GM13977 (cell line): ENCODE measurements at places on chromosomes 5 and 9.

GRCh38 chr5:74632947-74633356 lies 7.6 kb downstream of the ENC1 start:
- DNase-seq: no peak

DNA sequence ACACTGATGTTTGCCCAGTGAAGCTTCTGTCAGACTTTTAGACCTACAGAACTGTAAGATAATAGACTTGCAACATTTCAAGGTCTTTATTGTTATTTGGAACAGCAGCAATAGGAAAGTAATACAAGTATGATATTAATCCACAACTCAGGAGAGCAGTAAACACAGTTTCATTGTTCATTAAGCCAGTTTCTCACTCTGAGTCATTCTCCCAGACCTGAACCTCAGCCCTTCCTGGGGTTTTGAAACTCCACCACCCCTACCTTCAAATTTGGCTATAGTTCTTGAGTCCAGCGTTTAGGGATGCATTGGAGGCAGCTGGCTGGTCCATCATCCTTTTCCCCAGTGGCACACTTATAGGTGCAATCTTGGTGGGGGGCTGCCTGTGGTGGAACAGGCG lies 203.2 kb downstream of the RAB3C start:
- DNase-seq: no peak

GRCh38 chr5:124949862-124950261 lies 203.4 kb upstream of the ZNF608 start:
- no peak for DNase-seq

DNA sequence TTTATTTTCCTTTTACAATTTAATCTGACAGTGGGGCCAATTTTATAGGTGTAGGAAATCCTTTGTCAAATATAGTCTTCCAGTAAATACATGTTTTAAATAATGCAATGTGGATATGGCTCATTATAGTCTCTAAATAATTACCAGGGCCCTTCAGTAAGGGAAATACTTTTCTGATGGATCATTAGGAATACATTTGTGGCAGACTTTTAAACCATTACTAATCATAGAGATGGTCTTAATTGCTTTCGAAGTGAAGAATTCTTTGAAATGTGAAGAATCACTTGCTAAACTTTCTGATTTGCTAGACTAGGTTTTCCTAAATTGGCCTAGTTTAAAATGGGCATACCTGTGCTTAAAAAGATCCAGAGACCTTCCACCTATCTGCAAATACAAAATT lies 105.6 kb upstream of the ELL2 start:
- DNase-seq: no peak

GRCh38 chr5:64637837-64638443 lies 52.4 kb upstream of the SHISAL2B start:
- DNase-seq: no peak

GRCh38 chr9:6924149-6924548 lies 166.4 kb downstream of the KDM4C start:
- no peak for DNase-seq

- DNase-seq: peak; percentile 59
Measured at GRCh38 chr9:137407590-137408300, 15.2 kb downstream of the EXD3 start.

DNA sequence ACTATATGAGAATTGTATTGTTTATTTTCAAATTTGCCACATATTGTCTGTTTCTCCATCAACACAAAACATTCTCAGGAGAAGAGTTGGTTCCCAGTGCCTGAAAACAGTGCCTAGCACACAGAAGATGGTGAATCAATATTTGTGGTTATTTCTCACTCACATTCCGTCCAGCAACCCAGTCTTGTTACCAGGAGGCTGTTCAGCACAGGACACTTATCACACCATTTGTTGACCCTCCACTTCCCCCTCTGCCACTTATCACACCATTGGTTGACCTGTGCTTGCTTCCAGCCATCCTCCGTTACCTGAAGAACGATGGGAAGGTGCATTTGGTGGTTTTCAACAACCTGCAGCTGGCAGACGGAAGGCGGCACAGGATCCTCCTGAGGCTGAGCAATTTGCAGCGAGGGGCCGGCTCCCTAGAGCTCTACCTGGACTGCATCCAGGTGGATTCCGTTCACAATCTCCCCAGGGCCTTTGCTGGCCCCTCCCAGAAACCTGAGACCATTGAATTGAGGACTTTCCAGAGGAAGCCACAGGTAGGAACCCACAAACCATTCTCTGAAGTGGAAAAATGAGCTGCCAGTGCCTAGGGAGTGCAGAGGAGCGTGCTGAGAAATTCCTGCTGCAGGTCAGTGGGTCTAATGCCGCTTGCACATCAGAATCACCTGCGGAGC lies 20.5 kb downstream of the THBS4 start:
- no peak for DNase-seq

DNA sequence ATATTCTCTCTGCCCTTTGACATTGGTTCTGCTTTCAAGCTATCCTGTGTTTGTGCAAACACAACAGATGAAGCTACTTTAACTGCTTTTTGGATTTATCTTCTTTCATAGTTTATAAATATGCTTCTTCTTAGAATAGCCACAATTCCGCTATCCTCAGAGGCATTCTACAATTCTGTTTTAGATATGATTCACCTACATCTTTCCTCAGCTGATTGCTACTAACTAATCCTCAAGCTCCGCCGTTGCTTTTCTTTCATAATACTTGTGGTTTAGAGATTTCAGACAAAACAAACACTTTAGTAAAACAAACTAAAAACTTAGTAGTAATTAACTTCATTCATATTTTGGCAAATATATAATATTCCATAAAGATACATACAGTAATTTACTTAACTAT lies 52.5 kb downstream of the ECPAS start:
- no peak for DNase-seq

GRCh38 chr9:135478829-135479468 lies 633 bp upstream of the PPP1R26 start:
- DNase-seq: peak; percentile 33

DNA sequence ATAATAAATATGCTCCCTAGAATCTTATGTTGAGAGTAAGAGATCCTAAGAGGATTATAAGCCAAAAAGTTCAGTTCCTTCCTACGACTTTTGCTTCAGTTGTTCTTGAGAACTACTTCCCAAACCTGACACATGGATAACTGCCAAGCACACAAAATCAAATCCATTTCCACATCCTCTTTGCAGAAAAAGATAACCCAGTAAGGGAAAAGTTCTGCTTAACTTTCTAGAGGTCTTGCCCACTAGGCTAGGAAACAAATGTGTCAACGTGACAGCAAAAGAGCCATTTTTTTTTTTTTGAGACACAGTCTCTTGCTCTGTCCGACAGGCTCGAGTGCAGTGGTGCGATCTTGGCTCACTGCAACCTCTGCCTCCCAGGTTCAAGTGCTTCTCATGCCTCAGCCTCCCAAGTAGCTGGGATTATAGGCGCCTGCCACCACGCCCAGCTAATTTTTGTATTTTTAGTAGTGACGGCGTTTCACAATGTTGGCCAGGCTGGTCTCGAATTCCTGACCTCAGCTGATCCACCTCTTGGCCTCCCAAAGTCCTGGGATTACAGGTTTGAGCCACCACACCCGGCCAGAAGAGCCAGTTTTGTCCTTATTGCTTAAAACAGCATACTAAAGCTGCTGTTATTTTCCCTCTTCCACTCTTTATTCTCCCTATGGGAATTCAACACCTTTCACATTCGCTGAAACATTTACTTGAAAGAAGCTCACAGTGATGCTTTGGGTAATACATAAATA lies 24.2 kb downstream of the CSNK1A1 start:
- DNase-seq: no peak

DNA sequence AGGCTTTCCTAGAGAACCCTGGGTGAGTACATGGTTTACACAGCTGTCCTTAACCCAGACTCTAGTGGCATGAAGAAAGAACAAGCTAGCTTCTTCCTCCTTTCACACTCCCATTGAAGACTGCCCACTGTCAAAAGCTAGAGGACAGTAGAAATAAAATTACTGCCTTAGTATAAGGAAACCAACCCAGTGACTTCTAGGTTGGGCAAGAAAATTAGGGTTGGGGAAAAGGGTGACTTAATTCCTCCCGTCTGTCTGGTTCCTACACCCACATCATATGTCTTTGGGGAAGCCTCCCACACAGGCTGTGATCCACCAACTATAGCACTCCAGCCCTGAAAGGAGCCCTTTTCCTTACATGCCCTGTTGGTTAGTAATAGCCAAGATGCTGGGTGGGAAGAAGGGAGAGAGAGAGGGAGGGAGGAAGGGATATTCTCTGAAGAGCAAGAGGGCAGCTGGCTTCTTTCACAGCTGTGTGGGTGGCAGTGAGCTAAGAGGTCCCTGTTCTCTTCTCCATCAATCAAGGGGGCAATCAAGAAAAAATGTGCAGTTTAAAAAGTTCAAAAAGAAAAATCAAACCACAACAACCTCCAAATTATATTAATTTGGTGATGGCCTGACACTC lies 21.7 kb downstream of the HBEGF start:
- DNase-seq: no peak

GRCh38 chr5:50547303-50547702 lies 106.2 kb upstream of the EMB start:
- peak; percentile 4 for DNase-seq

DNA sequence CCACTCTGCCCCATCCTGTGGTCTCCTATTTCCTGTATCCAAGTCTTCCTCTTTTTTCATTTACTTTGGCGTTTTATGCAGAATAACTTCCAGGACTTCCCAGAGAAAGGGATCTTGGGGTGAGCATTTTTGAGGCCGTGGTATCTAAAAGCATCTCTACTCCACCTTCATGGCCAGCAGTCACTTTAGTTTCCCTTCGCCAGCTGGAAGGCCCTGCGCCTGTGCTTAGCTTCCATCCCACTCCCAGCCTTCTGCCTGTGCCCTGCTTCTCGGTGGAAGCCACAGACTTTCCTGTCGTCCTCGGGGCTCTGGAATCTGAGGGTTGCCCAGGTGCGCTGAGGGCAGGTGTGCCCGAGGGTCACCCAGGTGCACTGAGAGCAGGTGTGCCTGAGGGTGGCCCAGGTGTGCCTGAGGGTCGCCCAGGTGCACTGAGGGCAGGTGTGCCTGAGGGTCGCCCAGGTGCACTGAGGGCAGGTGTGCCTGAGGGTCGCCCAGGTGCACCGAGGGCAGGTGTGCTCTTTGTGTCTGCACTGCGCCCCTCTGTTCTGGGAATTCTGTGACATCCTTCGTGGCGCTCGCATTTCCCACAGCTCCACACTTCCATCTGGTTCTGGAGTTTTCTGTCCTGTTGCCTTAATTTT lies 32.4 kb upstream of the LRRC14B start:
- no peak for DNase-seq

DNA sequence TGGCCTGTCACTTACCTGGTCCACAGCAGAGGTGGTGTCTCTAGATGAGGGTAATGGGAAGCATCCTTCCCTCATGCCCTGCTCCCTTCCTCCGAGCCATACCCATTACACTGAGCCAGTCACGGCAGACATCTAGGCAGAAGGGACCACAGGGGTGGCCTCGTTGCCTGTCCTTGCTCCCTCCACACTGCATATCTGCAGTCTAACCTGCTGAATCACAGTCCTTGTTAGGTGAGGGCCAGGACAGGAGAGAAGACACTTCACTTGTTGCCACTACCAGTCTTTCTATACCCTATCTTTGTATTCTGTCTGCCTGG lies 18.4 kb upstream of the SPINK4 start:
- no peak for DNase-seq

DNA sequence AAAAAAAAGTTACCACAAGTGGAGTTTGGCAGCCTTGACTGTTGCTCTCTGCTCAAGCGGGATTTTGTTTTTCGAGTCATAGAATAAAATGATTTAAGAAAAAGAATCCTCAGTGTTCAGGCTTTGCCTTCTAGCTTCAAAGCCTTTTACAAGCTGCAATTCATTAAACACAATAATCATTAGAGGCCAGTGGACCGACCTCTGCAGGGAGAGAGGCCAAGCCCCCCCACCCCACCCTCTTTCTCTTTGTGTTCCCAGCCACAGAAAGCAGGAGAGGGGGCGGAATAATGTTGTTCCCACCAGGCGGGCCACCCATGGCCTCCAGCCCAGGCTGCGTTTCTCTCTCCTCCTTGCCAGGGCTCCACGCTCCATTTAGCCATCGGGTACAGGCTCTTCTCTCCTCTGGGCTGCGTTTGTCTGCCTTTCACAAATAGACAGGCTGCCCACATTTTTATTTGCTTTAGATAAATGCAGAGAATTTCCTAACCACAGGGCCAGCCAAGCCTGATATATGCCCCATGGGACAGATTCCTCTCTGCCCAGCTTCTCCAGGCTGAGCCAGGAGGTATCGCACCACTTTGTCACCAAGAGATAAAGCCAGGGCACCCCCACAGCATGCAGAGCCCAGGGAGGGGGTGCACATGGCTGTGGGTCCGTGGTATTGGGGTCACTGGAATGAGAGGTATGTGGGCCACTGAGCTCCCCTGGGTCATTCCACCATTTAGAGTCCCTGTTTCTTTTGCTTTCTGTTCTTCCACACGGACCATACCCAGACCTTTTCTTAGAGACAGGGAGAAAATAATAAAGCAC lies 318.8 kb downstream of the PIK3R1 start:
- DNase-seq: no peak
